Stimulated activated CD4-positive, alpha-beta T cell treated with anti-CD3 and anti-CD28 coated beads, Interleukin-1b, Interleukin-23, amount 100 ng/mL, for 1 hour (primary cell): ENCODE measurements at places on chromosomes 2 and 18.

GRCh38 chr2:44700824-44701223, 240.7 kb upstream of the SIX3 start:
- DNase-seq = no peak

- no peak for DNase-seq
These were observed 1228.7 kb upstream of the DDX18 start for GRCh38 chr2:116585669-116586327.

GRCh38 chr2:214995409-214995808, 143.0 kb downstream of the ABCA12 start:
- no peak for DNase-seq

GRCh38 chr2:24365051-24365450, 4.7 kb upstream of the ITSN2 start:
- no peak for DNase-seq
